WERI-Rb-1 (cell line): ENCODE measurements at places on chromosomes 2 and 18.
A peak's percentile ranks its signal among the peaks of the same experiment; 100 is the strongest.

DNA sequence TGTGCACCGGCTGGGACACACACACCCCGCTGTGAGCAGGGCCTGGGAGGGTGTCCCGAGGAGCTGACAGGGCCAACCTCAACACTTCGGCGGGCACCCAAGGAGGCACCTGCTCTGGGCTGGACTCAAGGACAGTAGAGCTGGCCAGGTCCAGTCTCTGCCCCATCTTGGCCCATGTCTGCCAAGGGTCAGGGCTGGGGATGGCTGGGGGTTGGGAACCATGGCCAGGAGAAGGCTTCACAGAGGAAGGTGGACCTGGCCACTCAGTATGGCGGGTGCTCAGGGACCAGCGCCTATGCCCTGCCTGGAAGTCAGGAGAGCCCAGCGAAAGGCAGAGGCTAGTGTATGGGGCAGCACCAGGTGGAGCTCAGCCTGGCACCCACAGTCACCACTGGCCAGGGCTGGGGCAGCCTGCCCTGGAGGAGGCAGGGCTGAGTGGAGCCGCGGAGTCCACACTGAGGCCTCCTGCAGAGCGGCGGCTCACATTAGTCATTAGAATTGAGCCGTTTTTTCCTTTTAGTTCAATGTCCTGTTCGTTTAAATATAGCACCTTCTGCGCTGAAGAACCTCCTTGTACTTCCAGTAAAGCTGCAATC is 4.2 kb downstream of the ERFE start:
- DNase-seq, result no peak

GRCh38 chr18:46070815-46071652 is 1.0 kb downstream of the PSTPIP2 start:
- DNase-seq, result no peak

DNA sequence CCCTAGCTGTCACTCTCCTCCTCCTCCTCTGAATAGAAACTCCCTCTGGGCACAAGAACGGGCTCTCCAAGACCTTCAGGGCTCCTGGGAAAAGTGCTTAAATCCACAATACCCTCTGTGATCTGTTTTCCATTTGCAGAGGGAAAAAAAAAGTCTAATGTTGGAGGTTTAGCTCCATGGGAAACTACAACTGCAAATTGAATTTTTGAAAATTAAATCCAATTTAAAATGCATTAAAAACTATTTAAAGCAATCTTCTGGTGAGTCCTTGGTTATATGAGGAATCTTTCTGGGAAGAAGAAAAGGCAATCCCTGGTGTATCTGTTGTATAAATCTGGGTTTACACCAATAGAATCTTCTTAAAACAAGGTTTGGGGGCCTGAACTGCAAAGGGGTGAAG is 64.3 kb downstream of the NCKAP5 start:
- DNase-seq, result no peak

GRCh38 chr2:218028189-218028495 is 25.3 kb upstream of the TNS1 start:
- DNase-seq, result no peak

GRCh38 chr2:231410293-231411004 is 14.9 kb downstream of the B3GNT7 start:
- peak; percentile 28 for DNase-seq

DNA sequence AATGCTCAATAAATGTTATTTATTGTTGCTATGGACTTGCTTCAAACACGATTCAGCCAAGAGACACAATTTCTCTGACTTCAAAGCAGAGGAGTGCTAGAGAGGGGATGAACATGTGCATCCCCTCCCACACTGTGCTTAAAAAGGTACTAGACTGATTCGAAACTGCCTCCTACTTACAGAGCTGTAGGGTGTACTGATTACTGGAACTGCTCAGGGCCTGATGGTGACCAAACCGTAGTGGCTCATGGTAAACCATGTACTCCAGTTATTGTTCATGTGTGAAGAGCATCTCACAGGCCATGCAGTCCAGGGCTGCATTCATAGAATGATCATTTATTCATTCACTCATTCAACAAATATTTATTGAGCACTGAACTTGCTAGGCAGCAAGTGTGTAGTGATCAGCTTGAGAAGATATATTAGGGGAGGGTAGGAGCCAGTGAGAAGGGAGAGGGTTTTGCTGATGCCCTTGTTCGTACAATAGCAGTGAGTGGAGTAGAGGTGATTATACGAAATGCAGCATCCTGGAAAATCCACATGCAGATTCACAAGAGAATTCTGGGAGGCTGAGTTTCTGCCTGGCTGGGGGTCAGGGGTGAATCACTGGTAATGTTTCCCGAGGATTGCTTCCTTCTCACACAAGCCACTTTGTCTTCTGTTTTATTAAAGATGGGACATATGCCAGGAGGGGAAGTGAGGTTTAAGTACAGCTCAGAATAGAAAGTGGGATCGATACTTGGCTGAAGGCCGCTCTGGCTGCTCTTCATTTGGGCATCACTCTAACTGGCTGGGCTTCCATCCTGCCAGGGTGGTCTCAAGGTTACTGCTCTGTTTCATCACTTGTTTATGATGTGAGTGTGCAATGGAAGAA is 245.4 kb downstream of the RAD51AP2 start:
- DNase-seq, result no peak

DNA sequence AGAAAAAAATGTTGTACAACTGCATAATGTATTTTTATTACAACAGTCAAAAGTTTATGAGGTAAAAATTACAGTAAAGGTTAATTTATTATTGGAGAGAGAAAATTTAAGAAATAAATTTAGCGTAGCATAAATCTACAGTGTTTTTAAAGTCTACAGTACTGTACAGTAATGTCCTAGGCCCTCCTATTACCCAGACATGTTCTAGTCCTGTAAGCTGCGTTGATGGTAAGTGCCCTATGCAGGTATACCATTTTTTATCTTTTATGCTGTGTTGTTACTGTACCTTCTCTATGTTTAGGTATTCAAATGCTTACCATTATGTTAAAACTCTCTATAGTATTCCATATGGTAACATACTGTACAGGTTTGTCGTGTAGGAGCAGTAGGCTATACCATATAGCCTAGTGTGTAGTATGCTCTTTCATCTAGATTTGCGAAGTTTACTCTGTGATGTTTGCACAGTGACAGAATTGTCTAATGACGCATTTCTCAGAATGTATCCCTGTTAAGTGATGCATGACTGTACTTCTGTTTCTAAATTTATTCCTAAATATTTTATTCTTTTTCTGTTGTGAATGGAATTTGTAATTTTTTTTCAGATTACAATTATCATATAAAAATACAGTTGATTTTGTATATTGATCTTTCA is 24.5 kb downstream of the ABI2 start:
- DNase-seq, result no peak

GRCh38 chr2:31228717-31229116 is 5.2 kb upstream of the EHD3 start:
- no peak for DNase-seq

DNA sequence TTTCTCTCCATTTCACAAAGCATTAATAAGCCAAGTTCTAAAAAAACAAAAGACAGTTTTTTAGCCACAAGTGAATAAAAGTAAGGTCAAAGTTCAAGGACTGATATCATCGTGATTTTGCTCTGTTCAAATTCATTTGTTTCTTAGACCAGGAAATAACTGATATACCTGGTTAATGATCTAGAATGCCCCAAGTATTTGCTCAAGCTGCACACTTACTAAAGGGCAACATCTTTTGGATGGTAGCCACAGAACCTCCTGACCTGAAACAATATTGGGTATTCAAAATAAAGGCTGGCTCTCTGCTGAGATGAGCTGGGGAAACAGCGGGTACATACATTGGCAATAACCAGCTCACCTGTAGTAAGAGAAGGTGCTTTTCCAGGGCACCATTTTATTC is 314.7 kb upstream of the LYPD1 start:
- no peak for DNase-seq

- no peak for DNase-seq
These were observed 484.3 kb downstream of the PTPRM start for GRCh38 chr18:8051453-8051852.

GRCh38 chr2:106057206-106057605 is 136.9 kb downstream of the UXS1 start:
- DNase-seq, result no peak

DNA sequence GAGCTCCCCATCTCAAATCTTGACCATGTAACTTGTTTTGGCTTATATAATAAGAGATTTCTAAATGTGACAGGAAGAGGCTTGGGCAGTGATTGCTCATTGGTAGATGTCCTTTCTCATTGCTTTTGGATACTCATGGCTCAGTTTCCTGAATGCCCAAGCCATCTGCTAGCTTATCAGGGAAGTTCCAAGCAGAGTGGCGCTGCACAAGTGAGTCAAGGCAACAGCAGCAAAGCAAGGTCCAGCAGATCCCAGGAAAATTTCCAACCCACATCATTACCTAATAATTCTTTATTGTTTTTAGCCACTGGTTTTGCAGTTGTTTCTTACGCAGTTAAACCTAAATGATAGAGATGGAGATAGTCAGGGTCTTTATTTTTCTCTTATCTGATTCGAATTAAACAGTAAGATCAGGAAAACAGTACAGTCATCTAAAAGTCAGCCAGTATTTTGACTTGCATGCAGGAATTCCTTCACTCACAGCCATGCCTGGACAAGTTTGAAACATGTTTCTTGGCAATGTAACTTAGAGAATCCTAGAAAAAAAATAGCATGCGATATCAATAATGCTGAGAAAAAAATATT is 349.7 kb upstream of the TMEFF2 start:
- DNase-seq, result no peak

- DNase-seq, result peak; percentile 50
These were observed 61.0 kb upstream of the TAF1B start for GRCh38 chr2:9782197-9782719.

DNA sequence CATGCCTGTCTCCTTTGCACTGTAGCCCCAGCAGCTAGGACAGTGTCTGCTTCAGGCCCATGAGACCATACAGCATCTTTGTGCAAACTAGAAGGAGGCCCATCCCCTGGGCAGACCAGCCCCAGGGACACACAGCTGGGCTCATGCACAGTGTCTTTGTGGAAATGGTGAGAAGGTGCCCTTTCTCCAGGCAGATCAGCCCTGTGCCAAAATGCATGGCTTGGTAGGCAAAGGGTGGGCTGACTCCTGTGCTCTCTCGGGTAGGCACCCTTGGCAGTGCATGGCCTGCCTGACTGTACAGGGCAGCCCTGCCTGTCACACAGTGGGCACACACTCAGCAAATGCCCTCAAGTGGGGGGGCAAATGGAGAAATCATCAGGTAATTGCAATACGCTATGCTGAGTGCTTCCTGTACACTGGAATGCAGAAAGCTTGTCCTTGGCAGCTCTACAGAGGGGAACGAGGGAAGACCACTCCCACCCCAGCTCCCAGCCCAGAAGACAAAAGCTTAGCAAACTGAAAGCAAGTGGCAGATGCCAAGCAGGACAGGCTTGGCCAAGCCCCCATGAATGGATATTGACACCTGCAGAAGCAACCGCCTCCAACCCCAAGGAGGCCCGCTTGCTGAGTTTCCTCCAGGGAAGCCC is 21.6 kb downstream of the TNS1 start:
- DNase-seq, result no peak

GRCh38 chr2:48482313-48482712 is 47.6 kb upstream of the STON1 start:
- DNase-seq, result no peak

DNA sequence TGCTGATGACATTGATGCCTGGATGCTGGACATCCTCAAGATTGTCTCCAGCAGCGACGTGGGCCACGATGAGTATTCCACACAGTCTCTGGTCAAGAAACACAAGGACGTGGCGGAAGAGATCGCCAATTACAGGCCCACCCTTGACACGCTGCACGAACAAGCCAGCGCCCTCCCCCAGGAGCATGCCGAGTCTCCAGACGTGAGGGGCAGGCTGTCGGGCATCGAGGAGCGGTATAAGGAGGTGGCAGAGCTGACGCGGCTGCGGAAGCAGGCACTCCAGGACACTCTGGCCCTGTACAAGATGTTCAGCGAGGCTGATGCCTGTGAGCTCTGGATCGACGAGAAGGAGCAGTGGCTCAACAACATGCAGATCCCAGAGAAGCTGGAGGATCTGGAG is 94.1 kb upstream of the EML6 start:
- DNase-seq, result no peak

DNA sequence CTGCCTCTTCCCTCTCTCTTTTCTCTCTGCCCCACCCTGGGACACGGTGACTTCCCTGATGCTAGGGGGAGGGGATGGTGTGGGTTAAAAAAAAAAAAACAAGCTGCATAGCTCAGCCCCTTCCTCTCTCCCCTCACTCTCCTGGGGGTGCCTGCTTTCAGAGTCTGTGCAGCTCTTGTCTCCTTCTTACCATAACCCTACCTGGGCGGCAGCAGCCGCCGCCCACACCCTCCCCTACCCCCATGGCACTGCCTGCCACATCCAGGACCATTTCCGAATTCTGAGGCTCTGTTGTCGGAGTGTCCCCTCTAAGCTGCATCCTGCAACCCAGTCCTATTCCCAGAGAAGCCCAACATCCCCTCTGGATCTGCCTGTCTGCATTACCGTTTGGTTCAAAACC is 16.0 kb downstream of the TTC32 start:
- no peak for DNase-seq

DNA sequence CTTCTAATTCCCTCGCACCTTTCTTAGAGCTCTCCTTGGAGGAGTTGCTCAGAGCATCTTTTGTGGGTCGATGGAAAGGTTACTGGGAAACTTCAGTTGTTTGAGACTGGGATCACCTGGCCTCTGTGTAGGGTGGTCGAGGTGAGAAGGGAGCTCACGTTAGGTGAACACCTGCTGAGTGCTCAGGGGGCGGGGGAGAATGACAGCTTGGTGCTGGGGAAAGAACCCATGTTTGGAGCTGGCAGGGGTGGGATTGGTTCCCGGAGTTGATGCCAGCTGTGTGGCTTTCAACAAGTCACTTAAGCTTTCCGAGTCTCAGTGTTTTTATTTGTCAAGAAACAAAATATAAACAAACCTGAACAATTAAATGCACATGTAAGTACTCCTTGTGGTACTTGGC is 122.3 kb downstream of the GLI2 start:
- no peak for DNase-seq

GRCh38 chr18:24209558-24209957 is 70.7 kb downstream of the CABYR start:
- DNase-seq, result no peak

GRCh38 chr2:216066230-216066629 is 15.4 kb downstream of the PECR start:
- no peak for DNase-seq

DNA sequence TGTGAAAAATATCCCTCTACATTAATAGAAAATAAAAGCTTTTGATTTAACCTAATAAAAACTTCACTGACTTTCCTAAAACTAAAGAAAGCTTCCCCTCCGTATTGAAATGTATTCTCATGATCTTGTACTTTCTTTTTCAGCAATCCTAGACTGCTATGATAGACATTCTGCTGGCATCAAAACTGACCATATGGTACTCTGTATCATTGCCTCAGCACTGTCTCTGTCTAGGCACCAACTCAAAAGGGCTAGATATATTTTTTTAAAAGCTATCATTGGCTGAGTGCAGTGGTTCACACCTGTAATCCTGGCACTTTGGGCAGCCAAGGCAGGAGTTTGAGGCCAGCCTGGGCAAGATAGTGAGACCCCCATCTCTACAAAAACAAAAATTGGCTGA is 32.9 kb downstream of the CDKL4 start:
- DNase-seq, result no peak

DNA sequence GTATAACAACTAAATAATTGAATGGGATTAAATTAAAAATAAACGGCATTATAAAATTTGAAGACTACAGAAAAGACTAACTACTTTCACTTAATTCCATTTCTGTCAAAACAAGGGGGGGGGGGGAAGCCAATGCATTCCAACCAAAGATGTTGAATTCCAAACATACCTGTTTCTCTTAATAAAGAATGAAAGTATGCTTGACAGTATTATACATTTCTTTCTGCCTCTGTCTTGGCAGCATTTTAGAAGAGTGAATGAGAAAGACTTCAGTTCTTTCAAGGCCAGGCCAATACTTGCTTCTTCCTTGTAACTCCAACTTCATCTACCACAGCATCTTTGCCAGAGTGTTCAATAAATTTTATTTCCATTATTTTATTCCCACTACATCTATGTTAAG is 65.9 kb downstream of the PDE11A start:
- DNase-seq, result no peak
